ENCODE measurements at places on chromosomes 16 and 17.

GRCh38 chr17:31274252-31274651 lies 22.8 kb downstream of the OMG start:
- DNase-seq: no peak

DNA sequence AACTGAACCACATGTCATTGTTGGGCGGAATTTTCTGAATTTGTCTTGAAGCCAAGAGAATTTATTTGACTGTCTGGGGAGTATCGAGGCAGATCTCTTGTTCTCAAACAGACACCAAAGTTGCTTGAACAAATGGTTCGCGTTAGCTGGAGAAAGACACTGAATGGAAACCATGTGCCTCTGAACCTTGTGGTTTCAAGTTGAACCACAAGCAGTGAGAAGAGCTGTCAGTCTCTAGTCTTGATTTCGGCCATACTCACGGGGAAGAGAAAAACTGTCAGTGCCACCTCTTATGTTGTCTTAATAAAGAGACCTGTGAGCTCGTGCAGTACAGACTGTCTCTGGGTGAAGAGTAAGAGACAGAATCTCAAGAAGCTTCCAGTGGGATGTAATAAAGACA lies 886.5 kb upstream of the SOX9 start:
- no peak for DNase-seq

- no peak for DNase-seq
These were observed 160.9 kb upstream of the TOX3 start for GRCh38 chr16:52707676-52708337.

- DNase-seq: no peak
These were observed 93.0 kb upstream of the GPR139 start for GRCh38 chr16:20166531-20167235.

- no peak for DNase-seq
These were observed 73.3 kb upstream of the DHX40 start for GRCh38 chr17:59492091-59492451.

DNA sequence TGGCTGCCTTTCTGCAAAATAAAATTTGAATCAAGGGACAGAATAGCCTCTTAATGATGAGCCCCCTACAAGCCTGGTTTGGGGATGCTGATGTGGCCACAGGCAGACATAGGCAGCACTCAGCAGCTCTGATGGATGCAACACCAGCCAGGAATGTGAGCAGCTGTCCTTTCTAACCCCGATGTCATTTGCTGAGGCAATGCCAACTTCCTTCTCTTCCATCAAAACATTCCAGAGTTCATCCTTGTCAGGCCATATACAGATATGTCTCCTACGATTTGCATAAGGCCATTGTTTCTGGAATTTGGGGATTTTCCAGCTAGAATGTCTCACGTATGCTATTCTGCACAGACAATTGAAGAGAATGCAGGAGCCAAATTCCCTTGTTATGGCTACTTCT lies 52.1 kb upstream of the MYOCD start:
- DNase-seq: no peak

- no peak for DNase-seq
These were observed 11.2 kb upstream of the TMEM208 start for GRCh38 chr16:67215706-67216105.

DNA sequence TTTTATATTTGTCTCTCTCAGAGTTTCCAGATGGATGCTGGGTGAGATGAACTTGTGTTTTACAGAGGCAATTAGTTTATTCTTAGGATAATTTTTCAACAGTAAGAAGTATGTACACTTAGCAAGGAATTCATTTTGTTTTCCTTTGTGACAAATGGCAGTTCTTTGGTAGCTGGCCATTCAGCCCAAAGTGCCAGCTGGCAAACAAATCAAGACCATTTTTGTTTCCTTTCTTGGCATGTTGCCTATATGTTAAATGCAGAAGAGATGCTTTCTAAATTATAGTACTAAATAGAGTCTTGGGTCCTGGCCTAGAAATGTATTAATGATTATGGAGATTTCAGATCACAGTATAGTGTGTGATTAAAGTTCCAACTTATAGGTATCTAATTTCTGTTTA lies 337.1 kb downstream of the CNTNAP4 start:
- DNase-seq: no peak

DNA sequence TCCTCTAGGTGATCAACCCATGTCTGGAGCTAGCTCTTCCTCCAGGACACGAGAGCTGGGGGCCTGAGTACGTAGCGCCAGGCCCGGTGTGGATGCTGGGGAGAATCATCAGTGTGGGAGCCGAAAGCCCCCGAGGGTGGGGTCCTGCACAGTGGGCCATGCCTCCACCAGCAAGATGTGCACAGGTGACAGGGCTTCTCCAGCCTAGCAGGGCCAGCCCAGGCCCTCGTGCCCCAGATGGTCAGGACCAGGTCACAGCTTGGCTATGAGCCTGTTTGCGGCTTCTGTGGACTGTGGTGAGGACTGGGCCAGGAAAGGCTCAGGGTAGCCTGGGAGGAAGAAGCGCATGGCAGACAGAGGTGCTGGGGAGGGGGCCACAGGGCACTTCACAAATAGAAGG lies 7.8 kb downstream of the MPG start:
- DNase-seq: no peak

DNA sequence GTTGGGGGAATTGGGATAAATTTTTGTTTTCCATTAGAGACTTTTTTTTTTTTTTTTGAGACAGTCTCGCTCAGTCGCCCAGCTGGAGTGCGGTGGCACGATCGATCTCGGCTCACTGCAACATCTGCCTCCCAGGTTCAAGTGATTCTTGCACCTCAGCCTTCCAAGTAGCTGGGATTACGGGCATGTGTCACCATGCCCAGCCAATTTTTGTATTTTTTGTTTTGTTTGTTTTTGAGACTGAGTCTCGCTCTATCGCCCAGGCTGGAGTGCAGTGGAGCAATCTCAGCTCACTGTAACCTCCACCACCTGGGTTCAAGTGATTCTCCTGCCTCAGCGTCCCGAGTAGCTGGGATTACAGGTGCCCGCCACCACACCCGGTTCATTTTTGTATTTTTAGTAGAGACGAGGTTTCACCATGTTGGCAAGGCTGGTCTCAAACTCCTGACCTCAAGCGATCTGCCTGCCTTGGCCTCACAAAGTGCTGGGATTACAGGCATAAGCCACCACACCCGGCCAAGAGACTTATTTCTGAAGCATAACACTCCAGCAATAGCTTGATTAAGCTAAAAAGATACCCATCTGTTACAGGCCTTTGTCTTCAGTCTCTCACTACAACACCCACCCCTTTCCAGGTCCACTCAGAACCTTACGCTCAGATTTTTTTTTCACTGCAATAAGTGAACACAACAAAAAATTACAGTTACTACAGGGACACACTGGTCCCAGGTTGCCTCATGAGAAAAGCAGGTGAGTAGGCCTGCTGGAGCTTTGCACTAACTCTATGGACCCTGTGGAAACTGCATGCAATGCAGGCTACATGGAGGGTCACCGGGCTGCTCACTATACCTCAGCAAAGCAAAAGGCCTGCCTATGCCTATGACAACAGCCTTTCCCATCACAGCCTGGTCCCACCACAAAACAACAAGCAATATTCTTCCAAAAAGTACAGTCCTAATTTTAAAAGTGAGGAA lies 34.6 kb downstream of the KANSL1 start:
- no peak for DNase-seq

DNA sequence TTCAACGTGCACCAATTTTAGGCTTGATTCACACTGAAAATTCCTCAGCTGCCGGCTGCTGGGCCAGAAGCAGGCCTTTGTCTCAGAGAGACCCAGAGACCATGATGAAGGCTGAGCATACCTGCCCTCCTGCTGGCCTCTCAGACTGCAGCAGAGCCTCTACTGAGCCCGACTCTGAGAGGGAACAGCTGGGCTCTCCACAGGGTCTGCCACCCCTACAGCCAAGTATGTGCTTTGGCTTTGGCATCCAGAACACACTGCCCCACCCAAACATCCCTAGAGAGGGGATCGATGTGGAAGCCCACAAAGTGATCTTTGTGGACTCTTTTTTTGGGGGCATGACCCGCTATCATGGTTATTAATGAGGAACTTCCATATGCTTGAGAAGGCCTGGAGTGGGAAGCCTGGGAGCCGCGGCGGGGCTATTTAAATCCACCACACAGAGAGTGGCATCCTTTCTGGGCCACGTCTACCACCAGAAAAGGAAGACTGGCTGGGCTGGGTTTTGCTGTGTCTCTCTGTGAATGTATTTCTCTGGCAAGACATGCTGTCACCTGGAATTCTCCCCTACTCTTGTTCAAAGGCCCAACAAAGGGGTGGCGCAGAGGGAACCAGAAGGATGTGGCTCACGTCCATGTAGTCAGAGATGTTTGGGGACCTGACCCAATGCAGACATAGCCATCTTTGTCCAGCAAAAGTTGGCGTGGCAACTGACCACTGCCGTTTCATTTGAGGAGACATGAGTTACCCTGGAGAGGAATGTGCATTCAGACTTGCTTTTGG lies 69.3 kb downstream of the GNAO1 start:
- no peak for DNase-seq

DNA sequence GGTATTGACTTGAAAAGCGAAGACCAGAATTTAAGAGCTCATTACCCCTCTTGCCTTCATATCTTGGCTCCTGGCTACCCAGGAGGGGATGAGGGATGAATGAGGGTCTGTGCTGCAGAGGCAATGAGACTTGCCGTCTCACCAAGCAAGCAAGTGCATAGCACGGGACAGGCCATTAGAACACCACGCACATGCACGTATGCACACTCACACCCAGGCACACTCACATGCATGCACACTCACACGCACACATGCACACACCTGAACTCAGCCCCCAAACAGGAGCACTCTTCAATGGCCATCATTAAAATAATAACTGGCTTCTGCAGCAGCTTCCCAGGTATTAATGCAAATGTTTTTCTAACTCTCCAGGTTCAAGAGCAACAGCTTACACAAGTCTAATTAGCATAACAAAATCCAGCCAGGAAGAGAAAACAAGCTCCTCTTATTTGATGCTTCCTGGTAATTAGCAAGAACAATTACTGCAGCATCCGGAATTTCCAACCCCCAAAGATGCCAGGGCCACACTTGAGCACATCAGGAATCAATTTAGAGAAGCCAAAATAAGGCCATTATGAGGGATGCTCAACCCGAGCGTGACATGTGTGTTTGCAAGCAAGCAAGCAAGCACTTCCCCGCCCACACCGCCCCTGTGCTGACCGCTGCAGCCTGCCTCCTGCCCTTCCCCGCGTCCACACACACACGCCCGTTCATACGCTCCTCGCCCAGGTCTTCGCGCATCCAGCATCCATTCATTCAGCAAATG lies 171.6 kb upstream of the TNRC6C start:
- DNase-seq: no peak

DNA sequence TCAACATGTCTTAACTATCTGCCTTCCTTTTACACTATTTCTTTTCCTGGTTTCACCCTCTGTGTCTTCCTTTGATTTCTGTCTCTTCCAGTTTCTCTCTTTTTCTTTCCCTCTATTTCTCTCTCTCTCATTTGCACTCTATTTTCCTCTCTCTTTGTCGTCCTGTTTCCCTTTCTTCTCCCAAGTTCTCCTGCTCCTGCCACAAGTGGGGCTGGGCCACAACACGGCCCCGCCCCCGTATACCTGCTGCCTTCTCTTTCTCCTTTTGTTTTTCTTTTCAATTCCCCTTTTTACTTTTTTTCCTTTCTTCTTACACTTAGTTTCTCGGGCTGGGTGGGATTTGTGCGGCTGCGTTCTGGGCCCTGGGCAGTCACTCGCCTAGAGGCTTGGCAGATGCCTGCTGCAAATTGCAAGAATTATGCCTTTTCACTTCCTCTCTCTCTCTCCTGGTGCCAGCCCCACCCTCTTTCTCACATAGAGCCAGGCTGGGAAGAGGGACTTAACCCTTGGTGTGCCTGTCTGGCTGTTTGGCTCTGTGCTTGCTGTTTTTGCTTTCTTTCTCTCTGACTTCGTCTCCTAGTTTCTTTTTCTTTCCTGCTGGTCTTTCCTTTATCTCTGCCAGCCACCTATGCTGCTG lies 2139.4 kb downstream of the TP53TG3F start:
- no peak for DNase-seq

DNA sequence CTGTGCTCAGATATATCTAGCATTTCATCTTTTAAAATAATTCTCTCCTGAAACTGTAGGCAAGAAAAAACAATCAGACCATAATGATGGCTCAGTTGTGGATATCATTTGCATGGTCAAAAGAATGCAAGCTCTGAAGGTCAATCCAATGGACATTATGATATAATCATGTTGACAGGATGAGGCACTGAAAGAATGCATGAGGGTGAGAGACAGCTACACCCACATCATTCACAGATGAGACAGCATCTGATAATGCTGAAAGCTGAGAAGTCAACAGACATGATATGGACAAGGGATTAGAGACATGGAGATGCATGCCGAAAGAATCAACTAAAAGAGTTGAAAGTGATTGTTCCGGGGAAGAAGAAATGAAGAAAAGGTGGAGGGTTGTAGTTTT lies 346.4 kb upstream of the CDH5 start:
- no peak for DNase-seq

DNA sequence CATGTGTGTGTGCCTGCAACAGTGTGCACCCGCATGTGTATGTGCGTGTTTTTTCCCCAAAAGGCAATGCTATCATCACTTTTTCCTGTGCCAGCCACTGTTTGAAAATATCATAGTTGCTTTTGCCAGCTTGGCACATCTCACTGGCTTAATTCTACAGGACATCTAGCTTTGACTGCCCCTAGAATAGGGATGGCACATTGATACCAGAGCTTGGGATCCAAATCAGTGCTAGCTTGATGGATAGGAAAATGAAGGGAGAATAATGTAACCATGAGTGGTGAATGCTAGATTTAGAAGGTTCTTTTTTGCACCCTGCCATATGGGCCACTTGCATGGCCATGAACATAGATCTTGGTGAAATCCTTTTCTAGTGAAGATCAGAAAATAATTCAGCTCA lies 72.7 kb downstream of the HS3ST4 start:
- DNase-seq: no peak

DNA sequence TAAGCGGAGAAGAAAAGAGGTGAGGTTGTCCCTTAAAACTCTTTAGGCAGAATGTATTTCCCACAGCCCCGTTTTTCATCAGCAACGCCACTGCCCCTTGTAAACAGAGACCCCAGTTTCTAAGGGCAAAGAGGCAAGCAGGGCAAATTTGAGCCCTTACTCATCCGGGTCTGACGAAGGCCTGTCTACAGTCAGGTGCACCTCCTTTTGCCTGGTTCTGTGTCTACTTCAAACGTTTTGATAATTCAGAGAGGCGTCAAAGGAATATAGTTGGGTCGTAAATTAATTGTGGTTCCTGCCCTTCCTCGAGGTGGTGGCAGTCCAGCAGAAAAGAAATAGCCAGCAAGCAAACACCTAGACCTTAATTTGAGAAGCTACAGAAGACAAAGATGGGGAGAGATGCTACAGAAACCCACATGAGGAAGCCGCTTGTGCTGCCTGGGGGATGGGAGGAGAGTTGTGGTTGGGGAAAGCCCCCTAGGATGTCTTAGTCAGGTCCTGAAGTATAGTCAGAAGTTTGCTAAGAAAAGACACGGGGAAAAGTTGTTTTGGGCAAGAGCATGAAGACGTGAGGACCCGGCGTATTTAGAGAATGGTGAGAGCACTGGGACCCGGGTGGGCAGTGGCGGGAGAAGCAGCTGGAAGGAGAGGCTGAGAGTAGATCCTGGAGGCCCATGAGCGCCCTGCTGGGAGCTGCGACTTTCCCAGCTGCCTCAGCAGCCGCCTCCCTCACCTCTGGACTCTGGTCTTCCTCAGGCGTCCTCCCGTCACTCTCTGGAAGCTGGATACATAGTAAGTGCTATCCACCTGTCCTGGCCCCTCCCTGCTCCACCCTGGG lies 2.4 kb downstream of the FBRS start:
- DNase-seq: peak; percentile 84

- DNase-seq: no peak
These were observed 299.5 kb downstream of the IRF8 start for GRCh38 chr16:86198206-86199118.

All from T-helper 1 cell (primary cell).